ENCODE measurements at places on chromosomes 6 and 20.

- DNase-seq: no peak
These were observed 120.3 kb upstream of the RALGAPA2 start for GRCh38 chr20:20832715-20833114.

DNA sequence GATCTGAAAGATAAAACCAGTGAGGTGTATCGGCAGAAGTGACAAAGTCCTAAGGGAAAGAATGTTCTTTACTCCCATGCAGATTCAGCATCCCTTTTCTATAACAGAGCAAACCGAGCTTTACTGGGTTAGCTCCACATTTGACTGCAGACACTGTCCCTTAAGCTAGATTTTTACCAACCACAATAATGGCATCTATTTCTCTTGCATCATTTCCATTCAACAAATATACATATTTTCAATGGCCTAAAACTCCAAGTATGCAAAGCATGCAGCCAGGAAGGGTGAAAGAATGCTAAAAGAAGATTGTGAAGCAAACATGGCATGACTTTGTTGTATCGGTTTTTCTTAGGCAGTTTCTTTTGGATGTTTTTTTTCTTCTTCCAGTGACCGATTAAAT, 255.4 kb downstream of the OGFRL1 start:
- DNase-seq: no peak

DNA sequence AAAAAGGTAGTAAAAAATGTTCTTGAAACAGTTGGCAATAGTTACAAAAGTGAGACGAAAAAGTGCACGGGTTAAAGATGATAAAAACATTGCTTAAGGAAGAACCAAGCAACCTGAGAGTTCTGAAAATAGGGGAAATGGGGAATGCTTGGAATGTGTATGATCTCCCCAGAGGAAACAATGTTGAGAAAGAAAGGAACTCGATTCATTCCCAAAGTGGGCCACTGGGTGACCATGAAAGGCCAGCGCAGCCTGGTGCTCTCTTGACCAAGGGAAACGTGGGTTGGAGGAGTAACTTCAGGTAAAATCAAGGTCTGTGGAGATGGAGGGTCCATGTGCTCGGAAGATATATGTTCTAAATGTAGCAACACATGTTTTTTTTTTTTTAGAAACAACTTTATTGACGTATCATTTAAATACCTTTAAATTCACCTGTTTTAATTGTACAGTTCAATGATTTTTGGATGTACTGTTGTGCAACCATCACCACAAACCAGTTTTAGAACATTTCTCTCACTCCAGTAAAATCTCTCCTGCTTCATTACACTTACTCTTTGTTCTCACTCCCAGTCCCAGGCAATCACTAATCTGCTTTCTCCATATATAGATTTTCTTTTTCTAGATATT, 34.5 kb upstream of the CEP85L start:
- DNase-seq: no peak

- no peak for DNase-seq
These were observed 3.7 kb downstream of the SAYSD1 start for GRCh38 chr6:39111280-39111679.

DNA sequence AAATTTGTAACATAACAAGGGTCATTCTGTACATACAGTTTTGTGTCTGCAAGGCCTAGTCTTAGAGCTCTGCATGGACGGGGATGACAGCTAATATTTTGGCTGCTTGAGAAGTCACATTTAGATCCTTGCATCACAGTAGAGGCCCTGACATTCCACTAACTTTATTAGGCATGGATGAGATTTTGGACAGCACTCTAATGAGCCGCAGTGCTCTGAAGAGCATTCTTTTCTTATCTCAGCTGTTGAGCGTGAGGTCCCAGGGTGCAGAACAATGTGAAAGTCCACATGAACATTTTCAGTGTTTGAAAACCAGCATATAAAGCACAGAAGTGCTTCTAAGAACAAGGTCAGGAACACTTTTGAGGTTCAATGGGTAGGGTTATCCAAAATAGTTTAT, 58.9 kb downstream of the IPCEF1 start:
- no peak for DNase-seq

Data from aorta (tissue), 5 donors.